NCI-H345 (cell line): ENCODE measurements at places on chromosomes 2 and 18.

DNA sequence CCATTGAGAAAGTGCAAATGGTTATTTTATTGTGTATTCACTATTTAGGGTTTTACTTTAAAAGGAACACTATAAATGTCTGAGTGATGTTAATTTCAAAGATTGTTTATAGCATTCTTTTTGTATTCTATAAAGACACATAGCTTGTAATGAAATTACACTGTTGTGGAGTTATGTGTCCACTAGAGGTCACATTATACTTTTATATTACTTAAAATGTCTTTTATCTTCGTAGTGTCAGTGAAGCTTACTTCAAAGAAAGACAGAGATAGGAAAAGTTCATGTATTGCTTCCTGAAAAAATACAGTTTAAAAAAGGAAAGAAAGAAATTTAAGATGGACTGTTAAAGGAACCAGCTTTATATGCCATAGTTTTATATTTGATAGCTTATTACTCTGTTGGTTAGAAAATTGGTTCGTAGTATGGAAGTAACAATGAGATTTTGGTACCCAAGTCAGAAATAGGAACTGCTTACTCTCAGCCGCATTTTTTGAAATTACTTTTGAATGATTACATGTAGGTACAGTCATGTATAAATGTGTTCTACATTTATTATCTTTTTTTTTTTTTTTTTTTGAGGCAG lies 20.5 kb downstream of the APLF start:
- DNase-seq = peak; percentile 30

DNA sequence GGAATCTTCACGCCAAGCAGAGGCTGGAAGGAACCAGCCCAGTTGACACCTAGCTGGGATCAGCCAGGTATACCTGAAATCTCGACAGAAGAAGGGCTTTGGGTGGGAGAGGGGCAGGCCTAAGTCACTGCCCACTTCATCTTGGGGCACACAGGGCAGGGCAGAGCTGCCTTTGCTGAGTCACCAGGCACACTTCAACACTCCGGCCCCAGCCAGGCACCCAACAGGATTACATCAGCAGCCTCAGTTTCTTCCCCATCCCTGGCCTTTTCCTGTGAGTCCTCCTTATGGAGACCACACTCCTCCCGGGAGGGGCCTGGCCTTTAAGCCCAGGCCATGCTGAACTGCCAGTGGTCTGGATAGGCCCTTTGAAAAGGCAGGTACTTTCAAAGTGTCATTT lies 201.7 kb upstream of the HS6ST1 start:
- no peak for DNase-seq

DNA sequence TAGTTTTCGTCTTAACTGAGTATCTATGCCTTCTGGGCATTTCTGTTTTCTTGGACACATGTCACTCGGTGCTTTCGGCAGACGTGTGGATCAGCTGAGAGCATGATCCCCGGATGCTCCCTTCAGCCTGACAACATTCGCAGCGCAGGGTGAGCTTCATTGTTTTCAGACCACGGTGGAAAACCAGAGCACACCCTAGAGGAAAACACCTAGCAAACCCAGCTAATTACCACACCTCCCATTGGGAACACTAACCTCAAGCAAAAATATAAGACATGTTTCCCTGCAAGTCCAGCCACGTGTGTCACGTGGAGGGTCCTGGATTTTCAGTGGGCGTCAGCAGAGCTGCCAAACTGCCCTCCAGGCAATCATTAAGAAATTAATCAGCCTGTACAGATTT lies 31.0 kb downstream of the ANKRD29 start:
- DNase-seq = no peak

- no peak for DNase-seq
Observed at GRCh38 chr2:183162362-183162761, 38.1 kb downstream of the NUP35 start.

- peak; percentile 70 for DNase-seq
Observed at GRCh38 chr2:130755256-130756052, at the start of gene AMER3. AMER3 (plus strand) TSS chr2:130755540; CDS start chr2:130762073, 6,533 bp downstream.

- DNase-seq = peak; percentile 14
Observed at GRCh38 chr2:169877398-169877797, 50.1 kb downstream of the UBR3 start.

- no peak for DNase-seq
Observed at GRCh38 chr2:232817756-232818155, 41.4 kb upstream of the KCNJ13 start.

DNA sequence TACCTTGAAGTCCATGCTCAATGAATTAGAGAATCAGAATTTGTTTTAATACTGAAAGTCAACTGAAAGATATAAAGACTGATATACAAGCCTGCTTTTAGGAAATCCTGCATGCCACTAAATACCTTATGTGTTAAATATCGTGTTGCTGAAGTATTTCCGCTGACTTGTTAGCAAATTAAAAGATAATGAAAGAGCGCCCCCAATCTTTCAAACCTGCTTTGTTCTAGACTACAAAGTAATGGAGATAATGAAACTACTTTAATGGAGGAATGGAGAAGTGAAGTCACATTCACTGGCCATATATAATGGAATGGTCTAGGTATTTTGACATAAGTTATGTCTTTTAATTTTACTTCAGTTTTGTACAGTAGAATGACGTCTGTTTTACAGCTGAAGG lies 95.7 kb downstream of the ASXL3 start:
- no peak for DNase-seq

DNA sequence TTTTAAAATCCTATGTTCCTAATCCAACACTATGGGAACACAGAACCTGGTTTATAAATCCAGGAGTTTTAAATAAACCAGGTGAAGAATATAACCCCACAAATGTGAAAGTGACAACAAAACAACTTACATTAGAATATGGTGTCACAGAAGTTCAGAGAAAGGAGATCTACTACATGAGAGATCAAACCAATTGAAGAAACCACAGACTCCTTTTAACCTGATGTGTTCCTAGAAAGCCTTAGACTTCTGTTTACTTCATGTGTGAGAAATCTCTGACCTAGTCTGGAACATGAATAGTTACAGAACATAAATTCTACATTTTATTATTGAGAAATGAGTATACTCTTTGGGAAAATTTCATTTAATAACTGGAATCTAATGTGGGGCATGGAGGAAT lies 165.3 kb downstream of the FTCDNL1 start:
- DNase-seq = no peak

DNA sequence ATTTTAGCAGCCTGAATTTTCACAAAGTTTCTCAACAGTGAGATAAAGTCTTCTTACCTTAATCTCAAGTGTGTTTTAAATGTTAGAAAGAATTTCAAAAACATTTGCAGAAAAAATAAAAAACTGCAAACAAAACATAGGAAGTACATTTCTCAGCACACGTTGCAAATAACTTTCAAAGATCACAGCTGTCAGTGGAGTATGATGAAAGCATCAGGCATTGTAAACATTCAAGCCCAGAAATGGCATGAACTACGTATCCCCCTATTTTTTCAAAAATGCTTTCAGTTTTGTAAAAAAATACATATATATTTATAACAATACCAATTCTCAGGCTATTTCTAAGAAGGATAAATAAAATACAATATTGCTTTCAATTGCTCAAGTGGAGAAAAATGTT lies 320.6 kb upstream of the TFPI start:
- no peak for DNase-seq
